ENCODE measurements at places on chromosomes 3 and 15.

GRCh38 chr3:186515125-186515524 is 29.1 kb downstream of the CRYGS start:
- DNase-seq, result no peak

DNA sequence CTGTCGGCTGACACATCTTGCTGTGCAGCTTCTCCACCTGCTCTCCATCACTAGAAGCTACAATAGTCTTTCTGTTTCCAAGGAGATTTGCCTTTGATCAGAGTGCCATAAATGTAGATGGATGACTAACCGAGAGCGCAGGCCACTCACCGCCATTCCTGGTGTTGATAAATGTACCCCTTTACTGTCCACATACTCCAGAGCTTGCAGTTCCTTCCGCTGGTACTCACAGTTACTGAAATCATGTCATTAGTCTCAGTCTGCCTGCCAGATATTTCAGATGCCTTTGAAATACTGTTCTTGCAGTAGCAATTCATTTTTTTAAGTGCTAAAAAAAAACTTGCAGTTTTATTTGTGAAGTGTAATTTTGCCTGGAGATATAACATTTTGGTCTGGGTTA is 72.3 kb downstream of the BLM start:
- no peak for DNase-seq

- DNase-seq, result no peak
These were observed 75.0 kb downstream of the HCN4 start for GRCh38 chr15:73293773-73294172.

DNA sequence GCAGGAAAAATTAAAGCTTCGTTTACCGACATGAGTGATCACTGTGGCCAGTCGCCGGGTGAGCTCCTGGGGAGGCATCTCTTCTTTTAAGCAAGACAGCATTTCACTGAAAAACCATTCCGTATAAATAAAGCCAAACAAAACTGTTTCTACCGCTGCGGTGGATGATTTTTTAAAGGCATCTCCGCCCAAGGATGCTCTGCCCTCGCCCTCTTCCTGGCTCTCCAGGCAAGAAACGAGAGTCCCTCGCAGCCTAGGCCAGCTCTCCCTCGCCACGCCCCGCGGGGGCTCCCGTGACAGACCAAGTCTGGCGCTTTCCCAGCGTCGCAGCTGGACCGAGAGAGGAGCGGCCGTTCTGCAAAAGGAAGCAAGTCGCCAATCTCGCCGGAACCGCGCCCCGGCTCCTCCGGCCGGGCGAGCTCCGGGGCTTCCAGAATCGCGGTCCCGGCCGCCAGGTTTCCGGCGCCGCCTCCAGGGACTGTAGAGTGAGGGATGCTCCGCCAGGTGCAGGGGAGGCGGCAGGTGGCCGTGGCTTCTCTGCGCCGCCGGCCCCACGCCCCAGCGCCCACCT is 458 bp downstream of the MCF2L2 start:
- peak; percentile 51 for DNase-seq

- no peak for DNase-seq
These were observed 990.9 kb downstream of the PLOD2 start for GRCh38 chr3:145170121-145170520.

DNA sequence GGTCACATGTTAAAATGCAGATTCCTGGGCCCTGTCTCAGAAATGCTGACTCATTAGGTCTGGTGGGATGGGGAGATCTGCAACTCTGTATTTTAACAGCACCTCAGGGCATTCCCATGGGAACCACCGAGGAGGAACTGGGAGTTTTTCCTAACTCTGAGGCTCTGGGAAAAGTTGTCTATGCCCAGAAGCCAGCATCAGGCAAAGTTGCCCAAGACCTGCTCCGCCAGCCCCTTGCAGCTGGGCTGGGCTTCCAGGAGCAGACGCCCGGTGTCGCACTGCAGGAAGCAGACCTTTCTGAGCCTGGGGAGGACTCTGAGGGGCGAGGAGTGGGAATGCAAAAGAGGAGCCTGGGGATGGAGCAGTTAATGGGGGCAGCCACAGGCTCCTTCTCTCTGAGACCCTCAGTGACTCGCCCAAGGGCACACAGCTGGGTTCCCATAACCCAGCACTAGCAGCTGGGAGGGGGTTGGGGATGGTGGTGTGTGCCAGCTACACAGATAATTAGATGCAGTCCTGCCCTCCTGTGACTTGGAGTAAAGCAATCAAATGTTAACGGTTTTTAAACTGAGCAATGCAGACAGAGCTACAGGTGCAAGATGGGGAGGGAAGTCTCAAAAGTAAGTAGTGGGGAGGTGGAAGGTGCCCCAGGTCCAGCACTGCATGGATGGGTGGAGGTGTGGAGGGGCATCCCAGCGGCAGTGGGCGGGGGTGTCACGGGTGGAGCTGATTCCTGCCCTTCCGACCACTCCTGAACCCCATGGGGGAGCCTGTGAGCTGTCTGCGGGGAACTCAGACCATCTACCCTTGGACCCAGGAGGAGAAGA is 100.4 kb downstream of the LSM3 start:
- DNase-seq, result no peak

DNA sequence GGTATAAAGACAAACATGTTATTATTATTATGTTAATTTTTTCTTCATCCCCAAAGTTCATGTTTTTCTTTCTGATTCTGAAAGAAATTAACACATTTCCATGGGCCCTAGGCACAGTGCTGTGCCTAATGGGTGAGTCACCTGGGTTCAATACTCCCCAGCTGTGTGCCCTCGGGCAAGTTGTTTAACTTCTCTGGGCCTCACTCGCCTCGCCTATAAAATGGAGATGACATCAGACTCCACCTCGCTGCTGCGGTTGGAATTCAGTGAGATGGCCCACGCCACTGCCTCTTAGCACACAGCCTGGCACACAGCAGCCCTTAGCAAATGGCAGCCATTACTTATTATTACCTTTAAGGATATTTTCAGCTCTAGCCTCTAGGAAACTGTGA is 22.6 kb downstream of the DNASE1L3 start:
- no peak for DNase-seq

GRCh38 chr3:108554229-108554628 is 35.0 kb downstream of the CIP2A start:
- DNase-seq, result no peak

DNA sequence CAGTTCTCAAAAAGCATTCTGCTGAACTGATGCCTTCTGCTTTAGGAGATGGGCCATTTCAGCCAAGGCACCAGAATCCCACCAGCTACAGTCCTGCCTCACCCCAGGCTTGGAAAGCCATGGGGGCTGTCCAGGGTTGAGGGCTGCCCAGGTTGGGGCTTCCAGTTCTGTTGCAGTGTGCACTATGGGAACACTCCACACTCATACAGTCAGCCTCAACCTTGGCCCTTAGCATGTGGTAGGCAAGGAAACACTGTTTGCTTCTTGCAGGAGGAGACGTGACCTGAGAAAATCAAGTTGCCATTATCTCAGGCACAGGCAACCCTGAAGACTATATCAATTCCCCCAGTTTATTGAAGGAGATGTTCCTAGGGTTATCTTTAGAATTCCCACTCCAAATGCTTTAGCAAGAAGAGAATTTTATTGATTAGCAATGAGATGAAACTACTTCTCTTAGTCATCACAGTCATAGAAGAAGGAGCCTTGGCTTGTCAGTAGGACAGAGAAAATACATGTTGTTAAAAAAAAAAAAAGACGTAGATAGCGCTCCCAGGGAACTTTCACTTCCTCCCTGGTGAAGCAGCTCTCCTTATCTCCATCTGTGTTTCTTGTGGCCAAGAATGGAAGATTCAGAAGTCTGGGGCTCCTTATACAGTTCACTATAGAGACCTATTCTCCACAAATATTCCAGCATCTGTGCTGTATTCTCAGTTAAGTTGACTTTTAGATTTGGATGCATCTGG is 38.3 kb upstream of the IL12A start:
- no peak for DNase-seq

Measured in NCI-H1436 (cell line).